Left kidney (tissue), 8 donors: ENCODE measurements at places on chromosomes 7 and 10.

DNA sequence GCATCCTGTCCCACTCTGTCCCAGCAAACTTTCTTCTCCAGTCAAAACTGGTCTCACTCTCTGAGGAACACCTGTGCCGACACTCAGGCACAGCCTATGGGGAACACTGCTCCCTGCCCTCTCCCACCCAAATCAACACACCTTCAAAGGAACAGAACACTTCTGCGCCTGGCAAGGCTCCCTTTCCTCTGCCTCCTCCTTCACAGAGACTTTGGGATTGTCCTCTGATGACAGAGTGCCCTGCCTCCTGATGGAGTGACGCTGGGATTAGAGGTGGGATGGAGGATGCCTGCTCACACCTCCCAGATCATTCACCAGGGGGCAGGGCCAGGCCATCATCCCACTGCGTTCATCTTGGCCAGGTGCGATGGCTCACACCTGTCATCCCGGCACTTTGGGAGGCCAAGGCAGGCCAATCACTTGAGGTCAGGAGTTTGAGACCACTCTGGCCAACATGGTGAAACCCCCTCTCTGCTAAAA, 26.5 kb downstream of the KLF6 start:
- DNase-seq, result no peak

GRCh38 chr7:30932562-30932961, 20.9 kb downstream of the AQP1 start:
- DNase-seq, result no peak

GRCh38 chr10:501596-501995, 187.9 kb downstream of the DIP2C start:
- no peak for DNase-seq

DNA sequence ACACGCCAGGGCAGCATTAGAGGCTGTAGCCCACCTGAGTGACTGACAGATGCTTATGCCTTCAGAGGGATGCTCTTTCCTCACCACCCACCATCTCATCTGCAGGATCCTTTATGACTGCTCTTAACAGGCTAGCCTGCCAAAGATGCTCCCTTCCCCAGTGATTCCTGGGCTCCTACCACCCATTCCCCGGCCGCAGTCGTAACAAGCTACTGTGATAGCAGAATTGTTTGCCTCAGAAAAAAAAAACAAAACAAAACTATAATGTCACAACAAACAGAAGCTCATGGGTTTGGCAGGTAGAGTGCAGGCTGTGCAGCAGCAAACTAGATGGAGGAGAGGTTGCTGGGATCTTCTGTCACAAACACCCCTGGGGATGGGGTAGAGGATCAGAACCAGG, 343.9 kb upstream of the ZMIZ1 start:
- DNase-seq, result no peak

- no peak for DNase-seq
Observed at GRCh38 chr10:74293686-74294371, 142.8 kb downstream of the ADK start.

DNA sequence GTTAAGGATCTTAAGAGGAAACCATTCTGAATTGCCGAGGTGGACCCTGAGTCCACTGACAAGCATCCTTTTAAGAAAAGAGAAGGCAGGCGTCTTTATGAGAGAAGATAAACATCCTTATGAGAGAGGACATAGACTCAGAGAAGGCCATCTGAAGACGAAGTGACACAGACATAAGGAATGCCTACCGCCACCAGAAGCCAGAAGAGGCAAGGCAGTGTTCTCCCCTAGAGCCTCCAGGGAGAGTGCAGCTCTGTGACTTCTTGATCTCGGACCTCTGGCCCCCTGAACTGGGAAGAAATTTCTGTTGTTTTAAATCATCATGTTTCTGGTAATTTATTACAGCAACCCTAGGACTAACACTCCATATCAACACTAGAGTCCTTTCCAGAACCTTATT, 25.2 kb upstream of the ING3 start:
- no peak for DNase-seq

DNA sequence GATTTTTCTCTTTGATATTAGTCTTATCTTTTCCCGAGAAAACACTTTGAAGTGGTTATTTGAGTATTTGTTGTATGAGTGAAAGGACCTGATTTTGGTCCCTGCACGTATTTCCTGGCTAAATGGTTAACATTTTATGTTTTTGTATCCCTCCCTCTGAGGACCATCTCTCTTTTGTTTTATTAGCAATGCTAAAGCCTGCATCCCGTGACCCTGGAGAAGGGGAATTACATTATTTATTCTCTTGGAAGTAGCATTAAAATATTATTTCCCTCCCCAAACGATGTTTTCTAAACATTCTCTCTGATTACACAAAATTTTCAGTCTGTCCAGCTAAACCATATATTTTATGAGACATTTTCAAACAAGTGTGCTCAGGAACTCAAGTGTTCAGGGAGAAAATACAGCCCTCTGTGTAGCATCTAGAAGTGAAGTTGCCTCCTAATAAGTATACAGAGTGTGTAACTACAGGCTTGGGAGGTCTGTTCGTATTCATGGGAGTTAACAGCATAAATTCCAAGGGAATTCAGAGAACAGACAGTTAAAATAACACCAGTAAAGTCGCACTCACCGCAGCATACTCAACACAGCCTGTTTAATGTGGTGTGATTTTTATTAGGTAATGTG, 163.8 kb upstream of the NPVF start:
- no peak for DNase-seq

- no peak for DNase-seq
Observed at GRCh38 chr7:2732388-2732787, 44.4 kb downstream of the AMZ1 start.

GRCh38 chr10:102985811-102986210, 67.7 kb downstream of the CNNM2 start:
- no peak for DNase-seq

GRCh38 chr10:2891073-2891769, 176.1 kb upstream of the PFKP start:
- DNase-seq, result no peak

- DNase-seq, result no peak
Observed at GRCh38 chr7:156753229-156753560, 112.6 kb downstream of the RNF32 start.

DNA sequence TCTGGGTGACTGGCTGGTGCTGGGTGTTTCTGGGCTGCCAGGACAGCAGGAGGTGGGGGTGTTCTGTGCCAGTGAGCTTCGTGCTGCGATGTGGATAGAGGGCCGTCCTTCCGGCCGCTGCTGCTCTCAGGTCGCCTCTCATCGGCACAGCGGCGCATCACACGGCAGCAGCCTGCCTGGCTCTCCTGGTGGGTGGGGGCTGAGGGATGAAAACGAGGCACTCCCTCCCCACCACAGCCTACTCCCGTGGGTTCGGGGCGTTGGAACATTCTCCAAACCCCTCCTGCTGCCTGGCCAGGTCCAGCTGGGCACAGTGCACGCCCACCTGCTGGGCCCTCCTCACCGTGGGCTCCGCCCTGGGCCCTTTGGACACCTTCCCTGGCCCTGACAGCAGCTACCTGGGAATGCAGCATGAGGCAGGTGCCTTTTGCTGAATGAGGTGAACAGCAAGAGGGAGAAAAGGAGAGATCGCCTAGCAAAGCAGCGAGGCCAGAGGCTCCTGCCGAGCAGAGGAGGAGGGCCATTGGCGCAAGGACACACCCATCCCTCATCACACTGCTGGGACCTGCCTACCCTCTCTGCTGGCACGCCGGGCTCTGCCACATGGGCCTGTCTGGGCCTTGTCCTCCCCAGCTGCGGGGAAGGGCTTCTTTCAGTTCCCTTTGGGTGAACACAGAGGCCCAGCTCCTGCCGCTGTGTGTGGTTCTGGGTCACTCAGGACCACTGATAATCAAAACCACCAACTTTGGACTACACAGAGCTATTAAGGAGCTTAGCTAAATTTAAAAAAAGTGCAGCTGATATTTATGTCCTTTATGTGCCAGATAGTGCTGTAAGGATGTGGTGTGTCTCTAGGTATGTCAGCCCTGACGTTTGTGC, 33.4 kb downstream of the INPP5A start:
- DNase-seq, result no peak

- DNase-seq, result no peak
Observed at GRCh38 chr7:113199841-113200240, 81.5 kb upstream of the SMIM30 start.

- DNase-seq, result no peak
Observed at GRCh38 chr7:103129702-103130549, 19.0 kb downstream of the NAPEPLD start.

DNA sequence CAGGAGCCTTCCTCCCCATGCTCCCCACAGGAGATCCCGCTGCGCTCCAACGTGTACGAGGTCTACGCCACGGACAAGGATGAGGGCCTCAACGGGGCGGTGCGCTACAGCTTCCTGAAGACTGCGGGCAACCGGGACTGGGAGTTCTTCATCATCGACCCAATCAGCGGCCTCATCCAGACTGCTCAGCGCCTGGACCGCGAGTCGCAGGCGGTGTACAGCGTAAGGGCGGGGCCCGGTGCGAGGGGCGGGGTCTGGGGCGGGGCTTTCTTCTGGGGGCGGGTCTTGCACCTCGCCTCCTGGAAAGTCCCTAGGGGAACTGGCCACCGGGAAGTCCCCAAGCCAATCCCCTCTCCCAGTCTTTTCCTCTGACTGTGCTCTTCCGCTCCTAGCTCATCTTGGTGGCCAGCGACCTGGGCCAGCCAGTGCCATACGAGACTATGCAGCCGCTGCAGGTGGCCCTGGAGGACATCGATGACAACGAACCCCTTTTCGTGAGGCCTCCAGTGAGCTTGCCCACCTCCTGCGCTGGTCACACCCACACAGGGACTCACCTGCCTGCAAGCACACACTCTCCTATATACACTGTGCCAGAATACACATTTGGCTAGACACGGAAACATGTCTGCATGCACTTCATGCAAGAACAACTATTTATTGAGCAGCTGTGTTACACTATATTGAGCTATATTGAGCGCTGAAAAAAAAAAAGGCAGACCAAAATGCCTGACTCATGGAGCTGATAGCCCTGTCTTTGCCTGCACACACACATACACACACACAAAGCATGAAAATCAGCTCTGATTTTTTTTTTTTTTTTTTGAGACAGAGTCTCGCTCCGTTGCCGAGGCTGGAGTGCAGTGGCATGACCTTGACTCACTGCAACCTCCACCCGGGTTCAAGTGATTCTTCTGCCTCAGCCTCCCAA, 32.7 kb upstream of the VSIR start:
- no peak for DNase-seq

DNA sequence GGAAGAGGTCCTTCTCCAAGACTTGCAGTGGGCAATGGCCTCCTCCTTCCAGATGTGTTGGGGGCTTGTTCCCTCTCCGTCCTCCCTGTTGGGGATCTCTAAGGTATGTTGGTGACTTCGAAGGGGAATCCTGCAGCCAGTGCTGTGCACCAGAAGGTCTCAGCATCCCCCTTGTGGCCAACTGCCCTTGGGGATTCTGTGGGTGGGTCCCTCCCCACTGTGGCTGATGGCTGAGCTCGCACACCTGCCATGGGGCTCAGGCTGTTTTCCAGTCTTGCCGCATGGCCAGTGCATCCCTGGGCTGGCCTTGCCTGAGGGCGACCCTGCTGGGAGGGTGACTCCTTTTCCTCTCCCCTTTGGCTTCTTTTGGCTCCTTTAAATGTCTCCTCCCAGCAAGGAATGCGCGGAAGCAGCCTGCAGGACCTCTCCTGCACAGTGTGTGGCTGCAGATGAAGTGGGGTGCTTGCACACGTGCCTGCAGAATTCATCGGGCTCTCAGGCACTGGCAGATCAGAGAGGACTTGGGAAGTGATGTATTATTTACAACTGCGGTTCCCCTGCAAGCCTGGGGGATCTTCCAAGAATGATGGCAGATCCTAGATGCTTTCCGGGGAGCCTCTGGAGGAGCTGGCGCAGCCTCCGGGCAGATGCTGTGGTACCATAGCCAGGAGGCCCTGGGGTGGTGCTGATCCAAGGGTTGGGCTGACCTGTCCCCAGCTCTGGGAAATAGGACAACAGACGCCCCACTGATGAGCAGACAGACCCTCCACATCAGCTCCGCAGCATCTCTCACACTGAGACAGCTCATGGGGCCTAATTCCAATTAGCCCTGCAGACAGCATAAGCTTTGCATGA, 410.0 kb downstream of the TCERG1L start:
- no peak for DNase-seq

DNA sequence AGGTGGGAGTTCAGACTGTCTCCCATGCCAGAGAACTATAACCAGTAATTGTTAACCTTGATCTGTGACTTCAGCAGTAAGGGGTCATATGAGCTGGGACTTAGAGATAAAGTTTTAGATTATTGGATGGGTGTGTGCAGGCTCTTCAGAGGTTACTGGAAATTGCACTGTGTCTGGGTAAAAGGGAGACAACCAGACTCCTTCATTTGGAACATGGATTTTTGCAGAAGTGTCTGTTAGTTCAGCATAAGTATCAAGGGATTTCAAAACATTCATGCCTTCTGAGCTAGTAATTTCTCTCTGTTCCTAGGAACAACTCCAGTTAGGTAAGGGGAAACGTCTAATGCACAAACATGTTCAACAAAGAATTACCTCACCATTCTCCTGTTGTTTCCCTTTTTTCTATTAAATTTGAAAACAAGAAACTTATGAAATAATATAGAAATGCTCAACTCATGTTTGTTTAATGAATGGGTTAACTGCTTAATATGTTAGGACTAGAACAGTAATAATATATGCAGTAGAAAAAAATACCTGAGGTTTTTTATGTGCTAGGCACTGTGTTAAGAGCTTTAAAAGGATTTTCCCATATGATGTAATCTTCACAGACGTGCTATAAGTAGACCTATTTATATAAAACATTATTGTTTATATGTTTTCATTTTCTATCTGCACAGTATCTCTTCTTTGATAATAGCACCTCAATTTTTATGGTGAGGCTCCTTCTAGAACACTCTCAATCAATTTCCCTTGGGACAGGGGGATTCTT, 233.0 kb downstream of the CACNA2D1 start:
- no peak for DNase-seq

DNA sequence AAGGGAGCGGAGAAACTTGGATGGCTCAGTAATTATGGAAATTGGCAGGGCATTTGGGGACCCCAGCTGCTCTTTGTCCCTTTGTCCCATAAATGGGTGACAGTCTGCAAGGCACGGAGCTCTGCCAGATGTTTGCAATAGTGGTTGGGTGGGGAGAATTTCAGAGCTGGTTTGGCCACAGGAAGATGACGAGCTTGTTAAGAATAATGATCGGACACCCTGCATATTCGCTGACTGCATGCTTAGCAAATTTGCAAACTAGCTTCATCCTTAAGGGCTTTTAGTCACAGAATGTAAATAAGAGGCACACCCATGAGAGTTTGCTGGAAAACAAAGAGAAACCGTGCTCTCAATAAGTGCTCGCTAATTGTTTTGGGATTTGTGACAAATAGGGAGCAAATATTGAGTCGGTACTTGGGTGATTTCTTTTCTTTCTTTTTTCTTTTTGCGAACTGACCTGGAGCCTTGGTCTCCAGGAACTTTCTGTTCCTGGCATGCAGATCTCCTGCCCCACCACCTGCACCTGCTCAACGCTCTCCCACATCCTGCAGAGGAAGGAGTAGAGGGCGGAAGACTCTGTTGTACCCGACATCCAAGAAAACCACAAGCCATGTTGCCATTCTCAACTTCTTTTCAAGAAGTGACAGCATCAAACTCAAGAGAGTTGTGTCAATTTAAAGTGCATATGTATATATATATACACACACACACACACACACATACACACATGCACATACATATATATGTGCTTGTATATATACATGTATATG, 238.9 kb downstream of the CAMK1D start:
- DNase-seq, result no peak
